ENCODE measurements at places on chromosomes 1 and 21.

GRCh38 chr1:1051127-1051810 lies 22.8 kb downstream of the RNF223 start:
- no peak for DNase-seq

GRCh38 chr1:109903376-109903930 lies 7.2 kb upstream of the CSF1 start:
- DNase-seq = no peak

- no peak for DNase-seq
Observed at GRCh38 chr1:42841010-42841409, 5.4 kb upstream of the ZNF691 start.

DNA sequence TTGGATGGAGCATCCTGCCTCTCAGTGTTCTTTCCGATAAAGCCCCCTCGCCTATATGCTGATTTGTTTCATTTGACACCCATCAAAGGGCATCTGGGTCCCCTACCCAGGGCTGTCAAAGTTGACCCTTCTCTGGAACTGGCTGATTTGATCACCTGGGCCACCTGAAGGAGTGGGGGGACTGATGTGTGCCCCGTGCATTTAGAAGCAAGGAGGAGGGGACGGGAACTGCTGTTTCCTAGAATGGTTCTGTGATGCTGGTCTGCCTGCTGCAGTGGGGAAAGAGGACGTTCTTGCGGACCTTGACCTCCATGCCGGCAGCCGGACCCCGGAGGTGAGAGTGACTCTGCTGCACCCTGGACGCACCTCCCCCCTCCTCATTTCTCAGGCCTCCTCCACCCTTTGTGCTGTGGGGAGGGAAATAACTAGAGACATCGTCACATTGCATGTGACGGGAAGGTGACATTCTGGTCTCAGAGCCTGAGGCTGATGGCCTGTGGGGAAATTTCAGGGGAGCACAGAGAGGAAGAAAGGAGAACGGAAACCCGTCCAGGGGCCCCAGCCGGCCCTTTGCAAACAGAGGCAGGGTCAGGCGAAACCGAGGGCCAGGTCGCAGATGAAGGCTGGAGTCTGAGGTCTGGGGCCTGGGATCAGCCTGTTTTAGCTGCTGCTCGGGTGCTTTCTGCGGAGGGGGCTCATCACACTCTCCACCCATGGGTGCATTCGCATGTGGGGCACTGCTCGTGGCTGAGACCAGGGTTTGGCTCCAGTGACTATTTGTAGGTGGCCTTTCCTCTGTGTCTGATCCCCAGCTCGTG lies 25.7 kb downstream of the CRYAA start:
- peak; percentile 34 for DNase-seq

- no peak for DNase-seq
Observed at GRCh38 chr1:111930356-111930755, 59.1 kb downstream of the KCND3 start.

- no peak for DNase-seq
Observed at GRCh38 chr1:238738892-238739291, 647.5 kb upstream of the CHRM3 start.

DNA sequence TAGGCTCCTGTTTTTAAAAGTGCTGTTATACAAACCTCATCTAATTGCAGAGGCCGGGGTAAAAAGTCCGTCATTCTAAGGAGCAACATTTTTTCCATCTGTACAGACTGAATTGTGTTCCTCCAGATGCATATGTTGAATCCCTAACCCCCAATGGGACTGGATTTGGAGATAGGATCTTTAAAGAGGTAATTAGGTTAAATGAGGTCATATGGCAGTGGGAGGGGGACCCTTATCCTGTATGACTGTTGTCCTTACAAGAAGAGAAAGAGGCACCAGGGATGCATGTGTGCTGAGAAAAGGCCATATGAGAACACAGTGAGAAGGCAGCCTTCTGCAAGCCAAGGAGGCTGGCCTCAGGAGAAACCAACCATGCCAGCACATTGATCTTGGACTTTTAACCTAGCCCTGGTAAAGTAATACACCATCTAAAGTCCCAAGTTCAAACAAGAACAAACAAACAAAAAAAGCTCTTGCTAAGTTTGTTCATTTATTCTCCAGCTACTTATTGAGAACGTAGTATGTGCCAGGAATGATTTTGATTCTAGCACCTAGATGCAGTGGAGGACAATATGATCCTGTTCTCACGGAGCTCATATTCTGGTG lies 352.4 kb downstream of the NTNG1 start:
- DNase-seq = no peak

DNA sequence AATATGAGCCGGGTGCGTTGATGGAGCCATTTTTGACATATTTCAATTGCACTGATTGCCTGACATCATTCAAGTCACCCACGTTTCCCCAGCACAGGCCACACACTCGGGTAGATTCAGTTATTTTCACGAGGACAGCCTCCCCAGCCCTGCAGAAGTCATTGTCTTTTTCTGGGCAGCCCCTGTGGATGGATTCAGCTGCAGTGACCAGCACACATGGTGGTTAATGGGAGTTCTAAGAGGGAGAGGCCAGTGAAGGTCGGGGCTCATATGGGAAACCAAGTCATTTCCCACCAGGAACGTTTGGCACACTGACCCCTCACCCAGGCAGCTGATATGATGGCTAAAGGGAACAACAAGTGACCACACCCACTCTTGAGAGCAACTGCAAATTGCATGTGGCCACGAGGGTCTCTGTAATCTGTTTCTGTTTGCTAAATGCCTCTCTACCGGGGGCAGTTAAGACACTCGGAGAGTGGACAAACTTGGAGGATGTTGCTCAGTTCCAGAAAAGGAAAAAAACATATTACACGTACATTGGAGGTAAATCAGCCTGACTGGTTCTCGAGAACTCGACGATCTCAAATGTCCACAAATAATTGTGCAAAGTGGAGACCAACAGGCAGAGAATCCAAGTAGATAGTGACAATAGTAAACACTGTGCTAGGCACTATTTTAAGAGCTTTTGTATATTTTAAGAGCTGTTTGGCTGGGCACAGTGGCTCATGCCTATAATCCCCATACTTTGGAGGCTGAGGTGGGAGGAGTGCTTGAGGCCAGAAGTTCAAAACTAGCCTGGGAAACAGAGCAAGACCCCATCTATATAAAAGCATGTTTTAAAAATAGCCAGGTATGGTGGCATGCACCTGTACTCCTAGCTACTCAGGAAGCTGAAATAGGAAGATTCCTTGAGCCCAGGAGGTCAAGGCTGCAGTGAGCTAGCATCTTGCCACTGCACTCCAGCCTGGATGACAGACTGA lies 167.2 kb upstream of the IRF2BP2 start:
- no peak for DNase-seq

GRCh38 chr1:64343823-64344190 lies 126.1 kb upstream of the CACHD1 start:
- DNase-seq = no peak

DNA sequence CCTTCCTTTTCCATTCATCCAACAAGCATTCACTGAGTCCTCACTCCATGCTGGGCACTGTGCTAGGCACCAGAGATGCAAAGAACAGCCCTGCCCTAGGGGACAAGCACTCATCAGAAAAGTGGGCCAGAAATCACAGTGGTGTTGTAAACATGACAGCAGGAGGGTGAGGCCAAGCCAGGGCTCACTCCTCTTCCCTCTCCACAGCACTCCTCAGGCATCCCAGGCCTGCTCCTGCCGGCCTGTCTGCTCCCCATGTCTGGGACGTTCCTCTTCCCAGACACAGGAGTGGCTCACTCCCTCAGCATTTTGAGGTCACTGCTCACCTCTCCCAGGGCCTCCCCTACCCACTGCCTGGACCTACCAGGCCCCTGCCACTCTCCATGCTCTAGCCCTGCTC lies 61.8 kb downstream of the KCND3 start:
- DNase-seq = no peak

GRCh38 chr1:182211386-182211785 lies 149.9 kb upstream of the ZNF648 start:
- no peak for DNase-seq

DNA sequence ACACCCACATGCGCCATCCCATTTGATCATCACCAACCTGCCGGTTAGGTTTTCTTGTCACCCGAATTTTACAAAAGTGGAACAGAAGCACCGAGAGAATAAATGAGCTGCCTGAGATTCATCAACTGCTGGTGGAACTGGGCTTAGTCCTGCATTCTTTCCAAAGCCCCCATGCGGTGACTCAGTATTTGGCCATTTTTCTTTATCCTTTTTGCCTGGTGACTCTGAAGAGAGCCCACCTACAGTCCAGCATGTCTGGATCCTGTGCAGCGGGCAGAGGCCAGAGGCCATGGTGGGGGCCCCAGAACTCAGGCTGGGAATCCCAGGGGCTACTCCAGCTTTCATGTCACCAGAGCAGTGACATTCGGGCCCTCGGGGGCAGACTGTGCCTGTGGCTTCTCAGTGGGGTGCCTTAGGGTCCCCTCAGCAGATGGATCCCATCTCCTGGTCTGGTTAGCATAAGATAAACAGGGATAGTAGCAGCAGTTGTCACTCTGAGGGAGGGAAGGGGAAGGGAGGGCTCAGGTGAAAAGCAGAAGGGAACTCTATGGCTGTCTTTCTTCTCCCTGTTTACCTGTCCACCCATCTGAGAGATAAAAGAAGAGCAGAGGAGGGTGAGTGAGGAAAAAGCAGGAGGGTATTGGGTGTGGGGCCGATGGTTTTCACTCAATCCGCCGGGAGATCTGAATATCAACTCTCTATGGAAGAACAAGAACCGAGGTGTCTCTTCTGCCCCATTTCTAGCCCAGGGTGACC lies 63.2 kb downstream of the KIF26B start:
- no peak for DNase-seq

DNA sequence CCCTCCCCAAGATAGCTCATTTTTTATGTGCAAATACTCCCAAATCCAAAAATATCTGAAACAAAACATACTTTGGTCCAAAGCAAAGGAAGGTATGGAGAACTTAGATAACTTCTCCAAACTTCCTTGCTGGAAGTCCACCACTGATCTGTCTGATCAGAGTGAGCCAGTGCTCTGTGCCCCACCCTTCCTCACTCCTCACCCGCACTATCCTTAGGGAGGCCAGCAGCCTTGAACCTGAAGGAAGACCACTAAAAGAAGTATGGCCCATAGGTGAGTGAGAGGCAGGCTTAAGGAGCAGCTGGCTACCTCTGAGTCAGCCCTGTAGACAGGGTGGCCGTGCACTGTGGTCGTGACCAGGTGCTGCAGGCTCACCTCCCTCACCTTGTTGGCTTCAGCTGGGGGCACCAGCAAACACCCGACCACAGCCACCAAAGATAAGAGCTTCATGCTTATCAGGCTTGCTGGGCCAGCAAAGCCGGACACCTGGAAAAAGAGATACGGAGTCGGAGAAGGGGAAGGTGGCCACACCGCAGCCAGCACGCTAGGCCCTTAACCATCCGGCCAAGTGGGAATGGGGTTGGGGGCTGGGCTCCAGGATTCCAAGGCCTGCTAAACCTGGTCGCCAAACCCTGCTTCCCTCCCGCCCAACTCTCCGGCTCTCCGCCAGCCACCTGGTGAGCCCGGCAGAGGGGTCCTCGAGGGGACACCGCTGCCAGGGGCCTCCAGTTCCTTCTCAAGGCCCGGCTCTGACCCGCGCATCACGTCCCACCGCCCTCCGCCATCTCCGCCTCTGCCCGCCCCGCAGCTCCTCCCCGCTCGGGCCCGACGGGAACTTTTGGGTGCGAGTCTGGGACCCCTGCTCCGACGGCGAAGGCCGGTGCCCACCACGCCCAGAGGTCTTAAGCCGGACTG lies 543 bp downstream of the TMEM9 start:
- DNase-seq = no peak

DNA sequence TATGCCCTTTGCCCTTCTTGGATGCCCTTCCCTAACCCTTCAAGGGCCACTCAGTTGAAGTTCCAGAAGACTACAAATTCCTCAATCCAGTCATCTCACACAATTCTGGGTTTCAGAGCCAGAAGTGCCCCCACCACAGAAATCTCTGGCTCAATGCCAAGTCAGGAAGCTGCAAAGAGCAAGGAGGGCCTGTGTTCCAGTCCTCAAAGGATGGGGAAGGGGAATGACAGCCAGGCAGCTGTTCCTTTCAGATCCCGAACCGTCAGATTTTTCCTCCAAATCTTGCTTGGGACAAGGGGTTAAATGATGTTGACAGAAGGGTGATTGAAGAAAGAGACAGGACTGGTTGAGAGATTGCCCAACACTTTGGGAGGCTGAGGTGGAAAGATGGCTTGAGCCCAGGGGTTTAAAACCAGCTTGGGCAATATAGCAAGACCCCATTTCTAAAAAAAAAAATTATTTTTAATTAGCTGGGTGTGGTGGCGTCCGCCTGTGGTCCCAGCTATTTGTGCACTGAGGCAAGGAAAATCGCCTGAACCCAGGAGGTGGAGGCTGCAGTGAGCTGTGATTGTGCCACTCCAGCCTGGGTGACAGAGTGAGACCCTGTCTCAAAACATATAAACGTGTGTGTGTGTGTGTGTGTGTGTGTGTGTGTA lies 716 bp upstream of the HPDL start:
- DNase-seq = peak; percentile 17

All from GM20000 (cell line).